ENCODE measurements at places on chromosomes 2 and 18. TPM values are rescaled to one million over a fixed set of nuclear protein-coding genes. Genes with fewer than 3 reads are reported as not detected.

FAM110C gene
- total RNA-seq, result 0.52 TPM

PCBP1 gene
- total RNA-seq, result 91.0 TPM

UGT1A10 gene
- not detected for total RNA-seq

INPP5D gene
- 122 TPM for total RNA-seq

GPATCH11 gene
- 7.2 TPM for total RNA-seq

PLB1 gene
- total RNA-seq, result 9.2 TPM

PJVK gene
- 1.2 TPM for total RNA-seq

MOGAT1 gene
- total RNA-seq, result not detected

MAB21L4 gene
- not detected for total RNA-seq

TMEM185B gene
- total RNA-seq, result 17.5 TPM

PTMA gene
- 1,408 TPM for total RNA-seq

CCDC148 gene
- 0.42 TPM for total RNA-seq

POTEJ gene
- total RNA-seq, result not detected

COL3A1 gene
- 0.42 TPM for total RNA-seq

CFAP65 gene
- 0.10 TPM for total RNA-seq

PRKCE gene
- total RNA-seq, result 13.6 TPM

All from mononuclear cell (primary cell).